Stimulated activated CD4-positive, alpha-beta T cell treated with anti-CD3 and anti-CD28 coated beads, Interleukin-2, amount 100 ng/mL, for 24 hours (primary cell): ENCODE measurements at places on chromosomes 7 and 10.

GRCh38 chr7:41912426-41912825 is 209.5 kb upstream of the INHBA start:
- no peak for DNase-seq

- DNase-seq: no peak
These were observed 149.0 kb upstream of the CDCA7L start for GRCh38 chr7:22094413-22095342.

GRCh38 chr7:116724560-116725231 is 52.7 kb downstream of the MET start:
- DNase-seq: no peak

DNA sequence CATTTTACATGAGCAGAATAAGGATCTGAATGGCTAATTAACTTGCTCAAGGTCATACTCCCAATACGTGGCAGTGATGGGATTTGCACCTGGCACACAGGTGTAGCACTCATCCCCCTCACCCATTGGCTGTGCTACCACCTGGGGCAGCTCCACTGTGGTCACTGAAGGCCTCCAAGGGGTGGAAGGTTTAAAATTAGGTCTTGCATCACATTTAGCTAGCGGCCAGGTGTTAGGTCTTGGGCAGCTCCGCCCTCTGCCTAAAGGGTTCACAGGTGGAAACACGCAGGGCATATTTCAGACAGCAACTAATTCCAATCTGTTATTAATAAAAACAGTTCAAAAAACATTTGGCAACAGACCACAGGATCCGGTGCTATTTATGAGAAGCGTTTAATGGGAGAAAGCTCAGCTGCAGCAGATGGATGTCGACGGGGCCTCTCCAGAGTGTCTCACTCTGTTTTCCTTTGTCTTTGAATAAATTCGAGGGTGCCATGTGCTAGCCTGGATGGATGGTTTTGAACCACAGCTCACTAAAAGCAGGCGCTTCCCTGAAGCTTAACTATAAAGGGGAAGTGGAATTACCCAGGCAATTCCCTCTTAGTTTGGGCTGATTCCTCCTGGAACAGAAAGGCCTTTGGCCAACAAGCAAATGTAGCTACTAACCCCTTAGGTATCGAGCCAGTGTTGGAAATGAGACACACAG is 1017.6 kb downstream of the TYW1 start:
- no peak for DNase-seq

- DNase-seq: no peak
These were observed 113.2 kb upstream of the INHBA start for GRCh38 chr7:41816111-41816510.

GRCh38 chr7:91941450-91941849 is 788 bp downstream of the AKAP9 start:
- DNase-seq: peak; percentile 42

DNA sequence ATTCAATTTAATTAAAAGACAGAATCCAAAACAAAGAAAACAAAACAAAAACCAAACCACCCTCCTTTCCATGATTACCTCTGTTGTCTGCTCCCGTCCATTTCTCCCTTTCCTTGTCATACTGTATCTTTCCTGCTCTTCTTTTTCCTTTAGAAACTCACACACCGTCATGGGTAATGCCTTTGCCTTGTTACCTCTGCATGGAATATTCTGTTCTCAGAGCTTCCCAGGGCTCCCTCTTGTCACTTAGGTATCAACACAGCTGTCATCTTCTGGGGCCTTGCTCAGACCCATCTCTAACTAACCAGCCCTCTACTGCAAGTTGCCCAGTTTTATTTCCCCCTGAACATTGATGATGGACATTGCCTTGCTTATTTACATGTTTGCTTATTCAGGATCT is 30.2 kb upstream of the GIMAP8 start:
- no peak for DNase-seq

GRCh38 chr10:124991835-124992234 is 49.9 kb downstream of the ZRANB1 start:
- DNase-seq: no peak

DNA sequence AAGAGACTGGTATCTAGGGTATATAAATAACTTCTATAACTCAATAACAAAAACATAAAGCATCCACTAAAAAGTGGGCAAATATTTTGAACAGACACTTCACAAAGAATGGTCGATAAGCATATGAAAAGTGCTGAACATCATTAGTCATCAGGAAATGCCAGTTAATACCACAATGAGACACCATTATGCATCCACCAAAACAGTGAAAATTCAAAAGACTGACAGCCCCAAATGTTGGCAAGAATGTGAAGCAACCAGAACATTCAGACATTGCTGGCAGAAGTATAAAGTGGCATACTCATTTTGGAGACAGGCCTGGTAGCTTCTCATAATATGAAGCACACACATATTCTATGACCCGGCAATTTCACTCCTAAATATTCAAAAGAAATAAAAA is 26.5 kb upstream of the GSAP start:
- no peak for DNase-seq

- DNase-seq: no peak
These were observed 434.6 kb downstream of the PAXIP1 start for GRCh38 chr7:154568346-154568745.

GRCh38 chr10:19964625-19965024 is 148.4 kb downstream of the PLXDC2 start:
- no peak for DNase-seq

DNA sequence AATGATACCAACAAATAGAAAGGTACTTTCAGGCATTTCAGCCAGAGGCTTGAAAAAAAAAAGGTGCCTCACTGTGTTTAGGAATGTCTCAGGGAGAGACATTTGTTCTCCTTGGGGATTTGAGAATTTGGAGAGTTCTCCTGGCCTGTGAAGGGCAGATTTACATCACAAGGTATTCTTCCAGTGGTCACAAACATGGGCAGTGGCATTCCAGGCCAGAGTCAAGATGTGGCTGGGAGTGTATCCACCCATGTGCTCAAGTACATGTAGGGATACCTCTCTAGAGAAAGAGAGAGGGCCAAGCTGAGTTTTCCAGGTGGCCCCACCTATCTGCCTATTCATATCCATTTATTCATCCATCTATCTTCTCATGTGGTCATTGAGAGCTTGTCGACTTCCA is 253.8 kb downstream of the LRMDA start:
- no peak for DNase-seq

- DNase-seq: no peak
These were observed 241.3 kb upstream of the SLC26A5 start for GRCh38 chr7:103687272-103687671.

GRCh38 chr10:130029209-130029608 is 65.1 kb upstream of the EBF3 start:
- no peak for DNase-seq

- no peak for DNase-seq
These were observed 42.6 kb upstream of the CXCL12 start for GRCh38 chr10:44427479-44427878.

GRCh38 chr7:127322832-127323493 is 69.5 kb downstream of the ZNF800 start:
- DNase-seq: no peak

DNA sequence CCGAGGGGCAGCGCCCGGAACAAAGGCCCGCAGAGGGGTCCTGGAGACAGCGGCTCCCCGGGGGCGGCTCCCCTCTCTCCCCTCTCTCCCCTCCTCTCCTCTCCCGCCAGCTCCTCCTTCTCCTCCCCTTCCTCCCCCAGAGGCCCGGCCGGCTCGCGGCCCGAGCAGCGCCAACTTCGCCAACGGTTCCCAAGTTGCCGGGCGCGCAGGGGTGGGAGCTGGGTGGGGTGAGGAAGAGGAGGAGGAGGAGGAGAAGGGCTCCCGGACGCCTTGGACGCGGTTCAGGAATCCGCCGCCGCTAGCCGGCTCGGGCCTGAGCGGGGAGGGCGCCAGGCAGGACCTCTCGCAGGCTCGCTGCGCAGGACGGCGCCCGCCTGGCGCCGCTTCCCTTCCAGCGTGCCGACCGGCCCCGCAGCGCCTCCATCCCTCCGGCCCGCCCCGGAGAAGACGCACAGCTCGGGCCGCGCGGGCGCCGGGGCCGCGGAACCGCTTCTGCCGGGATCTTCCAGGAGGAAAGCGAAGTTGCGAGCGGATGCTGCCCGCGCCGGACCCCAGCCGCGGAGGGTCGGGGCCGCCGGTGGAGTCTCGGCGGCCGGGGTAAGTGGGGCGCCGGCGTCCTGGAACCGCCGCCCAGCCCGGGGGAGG is at the start of gene CHST3:
Gene CHST3, plus strand, starts transcription at position 298 of the 645 bp plus-strand sequence. CDS start 41,448 bp downstream, outside the sequence.
- DNase-seq: no peak

DNA sequence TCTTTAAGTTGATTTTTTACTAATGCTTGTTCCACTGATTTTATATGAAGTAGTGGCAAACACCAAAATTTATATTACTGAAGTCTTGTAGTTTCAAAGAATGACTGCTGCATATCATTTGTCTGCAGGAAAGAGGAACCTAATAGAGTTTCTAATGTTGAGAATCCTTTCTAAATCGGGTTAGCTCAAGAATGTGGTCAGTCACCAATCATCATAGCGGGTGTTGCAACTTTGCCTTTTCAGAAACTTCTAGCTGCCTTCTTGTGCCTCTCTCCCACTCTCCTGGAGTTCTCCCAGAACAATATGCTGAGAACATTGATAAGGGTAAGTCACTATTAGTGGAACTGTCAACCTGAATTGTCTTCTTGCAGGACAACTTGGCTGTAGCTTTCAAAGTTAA is 524.8 kb upstream of the SORCS1 start:
- no peak for DNase-seq

DNA sequence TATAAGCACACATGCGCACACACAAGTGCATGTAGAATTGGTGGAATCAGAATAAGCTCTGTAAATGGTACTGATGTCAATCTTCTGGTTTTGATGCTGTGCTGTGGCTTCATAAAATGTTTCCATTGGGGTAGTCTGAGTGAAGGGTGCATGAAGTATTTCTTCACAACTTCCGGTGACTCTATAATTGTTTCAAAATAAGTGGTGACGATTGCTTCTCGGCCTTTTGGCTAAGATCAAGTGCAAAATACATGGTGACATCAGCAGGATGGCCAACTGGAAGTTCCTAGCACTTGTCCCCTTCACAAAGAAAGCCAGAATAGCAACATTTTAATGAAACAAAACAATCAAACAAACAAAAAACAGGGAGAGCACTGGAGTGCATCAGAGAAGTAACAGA is 41.6 kb upstream of the CAMK2B start:
- no peak for DNase-seq

DNA sequence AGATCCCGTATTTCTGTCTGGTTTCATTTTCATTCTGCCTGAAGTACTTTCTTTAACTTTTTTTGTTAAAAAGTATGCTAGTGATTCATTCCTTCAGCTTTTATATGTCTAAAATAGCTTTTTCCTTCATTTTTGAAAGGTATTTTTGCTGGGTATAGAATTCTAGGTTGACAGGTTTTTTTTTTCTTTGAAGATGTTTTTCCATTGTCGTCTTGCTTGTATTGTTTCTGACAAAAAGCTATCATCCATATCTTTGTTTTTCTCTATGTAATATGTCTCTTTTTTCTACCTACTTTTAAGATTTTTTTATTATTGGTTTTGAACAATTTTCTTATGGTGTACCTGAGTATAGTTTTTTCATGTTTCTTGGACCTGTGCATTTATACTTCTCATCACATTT is 8.2 kb downstream of the CUTC start:
- no peak for DNase-seq

- DNase-seq: no peak
These were observed 3.2 kb downstream of the NDST2 start for GRCh38 chr10:73808021-73808815.

- DNase-seq: no peak
These were observed 81.9 kb upstream of the DYNC1I1 start for GRCh38 chr7:95690367-95690947.

- no peak for DNase-seq
These were observed 518.8 kb downstream of the PTPRN2 start for GRCh38 chr7:158068853-158069252.

GRCh38 chr10:7043055-7043653 is 367.7 kb downstream of the SFMBT2 start:
- no peak for DNase-seq

- peak; percentile 58 for DNase-seq
These were observed 271.0 kb downstream of the MAD1L1 start for GRCh38 chr7:1961701-1962276.

DNA sequence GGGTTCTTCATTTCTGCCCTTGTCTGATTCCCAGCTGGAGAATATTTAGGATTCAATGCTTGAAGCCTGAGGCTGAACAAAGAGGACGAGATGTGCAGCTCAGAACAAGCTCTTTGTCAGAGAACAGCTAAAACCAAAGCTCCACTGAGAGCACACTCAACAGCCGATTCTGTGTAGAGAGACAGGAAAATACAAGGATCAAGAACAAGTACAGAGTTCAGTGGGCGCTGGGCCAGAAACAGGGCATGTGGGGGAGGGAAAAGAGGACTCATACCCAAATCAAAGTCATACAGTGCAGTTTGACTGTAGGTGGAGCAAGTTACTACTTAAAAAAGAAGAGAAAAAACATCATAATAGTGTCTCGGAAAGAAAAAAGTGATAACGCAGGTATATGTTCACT is at the start of gene AGMO:
Gene AGMO, minus strand, starts transcription at position 181 of the 400 bp plus-strand sequence.
- no peak for DNase-seq

DNA sequence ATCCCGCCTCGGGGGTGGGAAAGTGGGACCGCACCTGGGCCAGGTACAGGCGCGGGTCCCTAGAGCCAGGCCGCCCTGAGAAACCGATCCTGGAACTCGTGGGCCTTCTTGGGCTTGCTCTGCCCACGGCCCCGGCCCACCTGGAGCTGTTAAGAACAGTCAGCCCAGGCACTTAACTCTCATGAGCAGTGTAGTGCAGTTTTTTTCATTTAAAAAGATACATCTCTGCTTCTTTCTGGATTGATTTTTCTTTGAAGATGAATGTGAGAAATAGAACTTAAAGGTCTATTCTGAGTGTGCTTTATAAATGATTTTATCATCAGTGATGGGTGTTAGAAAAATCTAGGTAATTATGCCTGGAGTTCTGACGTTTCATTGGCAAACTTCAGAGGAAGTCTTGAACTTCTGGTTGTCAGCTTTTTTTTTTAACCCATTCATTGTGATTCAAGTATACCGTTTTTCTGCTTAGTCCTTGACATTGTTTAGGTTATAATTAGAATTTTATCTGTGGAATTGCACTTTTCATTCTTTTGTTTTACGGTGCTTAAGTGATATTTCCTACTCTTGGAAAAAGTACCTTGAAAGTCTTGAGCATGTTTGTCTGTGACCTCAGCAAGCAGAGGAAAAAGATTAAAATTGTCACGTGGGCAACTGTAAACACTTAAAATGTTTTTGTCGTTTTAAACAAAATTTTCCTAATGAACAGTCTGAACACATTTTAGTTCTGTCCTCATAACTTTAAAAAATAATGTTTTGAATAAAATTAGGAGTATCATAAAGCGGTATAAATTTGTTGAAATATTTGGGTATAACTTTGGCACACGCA is 906 bp downstream of the CDK1 start:
- no peak for DNase-seq

DNA sequence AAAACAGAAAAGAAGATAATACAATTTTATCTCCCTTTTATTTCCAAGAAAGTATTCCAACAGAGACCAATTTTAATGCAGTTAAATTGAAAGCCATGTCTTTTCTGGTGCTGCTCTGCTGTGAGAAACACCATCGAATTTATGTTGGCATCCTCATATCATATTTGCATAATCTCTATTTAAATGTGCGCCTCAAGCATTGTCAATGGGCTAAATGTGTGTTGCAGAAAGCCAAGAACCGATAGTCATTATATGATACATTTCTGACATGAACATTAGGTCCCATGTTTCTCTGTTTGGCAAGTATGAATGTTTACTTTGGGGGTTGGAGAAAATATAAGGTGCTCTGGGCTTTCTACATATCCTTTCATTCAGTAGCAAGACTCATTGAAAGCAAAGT is 1023.5 kb upstream of the CELF2 start:
- DNase-seq: no peak

- DNase-seq: no peak
These were observed 110.2 kb downstream of the RAB11FIP2 start for GRCh38 chr10:117936566-117936965.
